ENCODE measurements at places on chromosomes 5 and 9.

DNA sequence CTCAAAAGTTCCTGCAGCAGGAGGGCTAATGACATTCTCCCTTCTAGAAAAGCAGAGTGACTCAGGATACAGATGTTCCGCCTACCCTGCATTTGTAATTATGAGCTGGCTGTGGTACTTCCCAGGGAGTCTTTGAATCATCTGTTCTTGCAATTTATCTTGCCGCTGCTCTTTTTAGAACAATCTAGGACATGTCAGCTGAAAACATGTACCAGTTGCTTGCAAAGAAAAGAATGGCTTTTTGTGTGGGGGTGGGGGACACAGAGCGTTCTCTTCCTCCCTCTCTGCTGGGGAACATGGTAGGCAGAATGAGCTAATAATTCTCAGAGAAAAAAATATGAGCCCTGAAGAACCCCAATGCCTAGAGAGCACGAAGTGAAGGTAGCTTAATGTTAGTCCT lies 51.7 kb upstream of the TUT7 start:
- DNase-seq: no peak

GRCh38 chr9:98108531-98109031 lies 10.4 kb downstream of the TRIM14 start:
- peak; percentile 83 for DNase-seq

- DNase-seq: no peak
These were observed 7.4 kb downstream of the RETREG1 start for GRCh38 chr5:16609412-16609811.

DNA sequence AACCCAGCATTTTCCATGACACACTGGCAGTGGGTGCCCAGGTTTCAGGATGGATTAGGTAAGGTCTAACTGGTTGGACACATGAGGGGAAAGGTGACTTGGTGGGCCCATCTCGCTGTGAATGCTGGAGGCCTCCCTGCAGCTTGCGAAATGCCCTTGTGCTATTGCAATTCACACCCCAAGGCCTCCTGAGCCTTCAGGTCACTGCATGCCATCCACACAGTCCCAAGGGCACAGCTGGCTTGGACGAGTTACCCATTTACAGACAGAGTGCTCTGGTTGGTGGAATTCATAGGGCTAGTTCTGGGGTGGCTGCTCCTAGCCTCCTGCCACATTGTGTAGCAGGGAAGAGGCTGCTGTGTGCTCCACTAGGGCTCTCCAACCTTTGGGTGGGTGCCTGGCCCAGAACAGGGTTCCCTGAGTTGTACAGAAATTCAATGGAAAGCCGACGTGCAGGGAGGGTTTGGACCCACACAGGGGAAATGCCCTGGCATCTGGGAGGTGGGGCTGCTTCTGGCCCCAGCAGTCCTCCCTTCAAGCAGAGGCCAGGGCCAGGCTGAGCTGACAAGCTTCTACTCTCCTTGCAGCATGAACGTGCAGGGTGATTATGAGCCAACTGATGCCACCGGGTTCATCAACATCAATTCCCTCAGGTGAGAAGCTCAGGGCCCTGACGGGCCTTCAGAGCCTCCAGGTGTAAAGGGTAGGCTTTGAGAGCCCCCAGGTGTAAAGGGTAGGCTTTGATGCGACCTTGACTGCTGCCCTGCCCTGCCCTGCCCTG lies 54.3 kb downstream of the ASS1 start:
- no peak for DNase-seq

DNA sequence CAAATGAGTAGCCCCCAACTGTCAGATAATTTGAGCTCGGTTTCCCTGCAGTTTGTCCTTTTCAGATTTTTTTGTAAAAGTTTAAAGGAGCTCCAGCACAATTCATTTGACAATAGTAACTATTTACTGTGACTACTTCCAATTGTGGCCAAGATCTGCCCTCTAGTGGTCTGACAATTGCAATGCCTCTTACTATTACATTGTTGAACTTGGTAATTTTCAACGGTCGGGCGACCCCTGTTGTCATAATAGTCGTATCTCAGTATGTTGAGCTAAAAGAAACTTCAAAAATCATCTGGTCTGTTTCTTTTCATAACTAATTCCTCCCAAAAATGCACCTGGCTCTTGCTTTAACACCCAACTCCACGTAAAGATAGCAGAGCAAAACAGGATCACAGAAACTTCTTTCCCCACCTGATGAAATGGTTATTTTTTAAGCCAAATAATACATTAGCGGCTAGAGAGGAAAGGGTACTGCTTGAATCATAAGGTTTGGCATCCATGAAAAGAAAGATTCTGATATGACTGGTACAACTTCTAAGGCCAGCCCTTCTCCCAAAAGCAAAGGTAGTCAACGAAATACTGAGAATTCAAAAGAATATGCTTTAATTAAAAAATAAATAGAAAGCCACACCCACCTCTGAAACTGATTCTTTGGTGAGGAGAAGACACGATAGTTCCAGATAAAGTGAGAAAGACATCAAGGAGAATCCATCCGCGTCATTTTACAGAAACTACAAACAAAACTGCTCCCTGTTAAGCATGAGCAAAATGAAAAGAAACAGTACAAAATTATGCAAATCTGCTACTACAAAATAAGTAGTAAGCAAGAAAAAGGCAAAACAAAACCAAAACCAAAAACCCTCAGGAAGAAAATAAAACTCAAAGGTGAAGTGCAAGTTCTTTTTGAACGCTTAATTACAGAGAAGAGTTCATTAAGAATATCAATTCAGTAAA lies 76.9 kb upstream of the HTR4 start:
- peak; percentile 88 for DNase-seq

DNA sequence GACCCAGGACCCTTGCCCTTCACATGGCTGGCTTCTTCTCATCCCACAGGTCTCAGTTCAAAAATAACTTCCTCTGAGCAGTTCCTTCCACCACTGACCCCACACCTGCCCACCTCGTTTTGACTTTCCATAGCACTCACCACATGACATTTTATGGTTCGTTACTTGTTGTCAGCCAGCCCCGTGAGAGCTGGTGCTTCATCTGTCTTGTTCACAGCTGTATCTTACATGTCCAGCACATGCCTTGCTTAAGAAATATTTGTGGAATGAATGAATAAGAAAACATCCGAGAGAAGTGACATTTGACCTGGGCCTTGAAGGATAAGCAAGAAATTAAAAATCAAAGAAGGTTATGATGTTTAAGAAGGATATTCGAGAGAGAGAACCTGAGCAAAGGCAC lies 193.9 kb downstream of the RFK start:
- DNase-seq: no peak

DNA sequence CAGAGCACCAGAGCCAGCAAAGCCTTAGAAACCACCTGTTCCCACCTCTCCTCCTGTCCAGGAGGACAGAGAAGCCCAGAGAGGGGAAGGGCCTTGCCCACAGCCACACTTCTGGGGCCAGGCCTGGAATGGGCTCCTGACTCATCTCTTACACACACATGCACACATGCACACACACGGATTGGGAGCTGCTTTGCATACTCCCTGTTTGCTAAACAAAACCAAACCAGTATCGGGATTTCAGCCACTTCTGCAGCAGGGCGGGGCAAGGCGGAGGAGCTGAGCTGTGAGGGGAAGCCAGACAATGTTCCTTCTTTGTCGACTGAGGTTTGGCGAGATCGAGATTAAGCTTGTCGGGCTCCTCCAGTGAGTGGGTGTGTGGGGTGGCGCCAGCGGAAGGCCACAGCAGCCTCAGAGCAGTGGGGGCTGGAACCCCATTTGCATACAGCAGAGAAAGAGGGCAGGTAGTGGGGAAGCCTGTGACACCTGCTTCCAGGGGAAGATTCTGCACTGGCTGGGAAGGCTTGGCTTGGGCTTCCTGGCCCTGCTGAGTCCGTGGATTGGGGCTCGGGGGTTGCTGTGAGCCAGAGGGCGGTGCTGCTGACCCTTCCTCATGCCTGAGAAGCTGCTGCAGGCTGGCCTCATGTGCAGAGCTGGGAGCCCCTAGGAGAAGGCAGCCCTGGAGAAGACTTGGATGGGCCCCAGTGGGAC lies 16.1 kb downstream of the GFI1B start:
- peak; percentile 32 for DNase-seq

DNA sequence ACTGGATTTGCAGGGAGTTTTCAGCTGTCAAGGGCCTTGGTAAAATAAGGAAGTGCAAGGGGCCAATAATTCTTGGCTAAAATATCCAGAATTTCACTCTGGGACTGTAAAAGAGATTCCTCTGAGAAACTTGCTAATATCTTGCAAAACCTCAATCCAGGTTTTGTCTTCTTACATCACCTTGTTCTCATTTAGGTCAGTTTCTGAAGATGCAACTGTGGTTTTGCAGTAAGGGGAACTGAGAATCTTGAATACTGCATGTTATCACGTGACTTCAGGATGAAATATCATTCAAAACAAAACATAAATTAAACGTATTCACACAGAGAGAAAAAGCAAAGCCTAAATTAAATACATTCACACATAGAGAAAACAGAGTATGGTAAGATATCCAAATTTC lies 35.0 kb upstream of the RIC1 start:
- DNase-seq: peak; percentile 89

GRCh38 chr9:137273611-137274320 lies 3.8 kb upstream of the TOR4A start:
- peak; percentile 53 for DNase-seq

DNA sequence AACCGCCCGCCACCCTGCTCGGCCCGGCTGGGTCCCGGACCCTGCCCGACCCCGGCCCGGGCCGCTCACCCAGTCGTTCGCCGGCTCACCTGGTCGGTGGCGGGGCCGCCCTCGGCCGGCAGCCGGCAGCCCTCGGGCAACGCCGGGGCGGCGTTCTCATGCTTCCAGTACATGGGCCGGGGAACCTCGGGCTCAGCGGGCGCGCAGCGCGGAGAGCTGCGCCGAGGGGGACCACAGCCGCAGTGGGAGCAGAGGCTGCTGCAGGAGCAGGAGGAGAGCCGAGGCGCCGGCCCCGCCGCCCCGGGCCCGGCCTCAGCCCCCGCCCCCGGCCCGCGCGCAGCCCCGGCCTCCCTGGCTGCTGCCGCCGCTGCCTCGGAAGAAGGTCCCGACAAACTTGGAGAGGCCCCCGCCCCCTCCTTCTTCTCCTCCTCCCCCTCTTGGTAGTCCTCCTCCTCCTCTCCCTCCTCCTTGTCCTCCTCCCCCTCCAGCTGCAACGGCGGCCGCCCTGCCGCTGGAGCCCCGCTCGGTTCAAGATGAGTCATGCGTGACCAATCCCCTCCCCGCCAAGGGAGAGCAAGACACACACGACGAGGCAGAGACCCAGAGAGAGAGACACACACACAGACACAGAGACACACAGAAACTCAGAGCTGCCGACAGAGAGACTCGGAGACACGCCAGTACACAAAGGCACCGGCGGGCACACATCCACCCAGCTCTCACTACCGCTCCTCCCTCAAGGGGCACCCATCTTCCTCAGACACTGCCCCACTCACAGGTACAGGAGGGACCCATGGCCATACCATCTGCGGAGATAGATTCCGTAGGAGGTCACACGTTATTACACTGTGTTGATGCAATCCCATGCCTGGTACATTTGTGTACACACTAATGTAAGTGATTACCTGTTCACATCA lies at the start of gene LHX6:
Gene LHX6 (minus strand): TSS at position 390 of the 917 bp plus-strand sequence. CDS start 217 bp downstream, at position 173.
- DNase-seq: no peak

DNA sequence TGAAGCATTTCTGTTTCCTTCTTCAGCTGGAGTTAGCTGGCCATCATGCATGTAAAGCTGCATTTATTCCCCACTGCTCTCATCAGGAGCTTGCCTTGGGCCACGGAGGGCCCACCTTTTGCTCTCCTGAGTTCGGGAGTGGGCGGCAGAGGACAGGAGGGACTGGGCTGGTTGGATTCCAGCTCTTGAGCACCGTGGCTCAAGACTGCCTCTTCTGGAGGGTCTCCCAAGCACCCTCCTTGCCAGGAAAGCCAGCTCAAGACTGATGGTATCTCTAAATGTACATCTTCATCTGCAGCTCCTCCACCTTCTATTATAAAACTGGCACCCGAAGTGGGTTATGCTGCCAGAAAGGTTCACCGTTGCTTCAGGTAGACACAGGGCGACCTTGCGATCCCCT lies 399.6 kb upstream of the IRX1 start:
- no peak for DNase-seq

DNA sequence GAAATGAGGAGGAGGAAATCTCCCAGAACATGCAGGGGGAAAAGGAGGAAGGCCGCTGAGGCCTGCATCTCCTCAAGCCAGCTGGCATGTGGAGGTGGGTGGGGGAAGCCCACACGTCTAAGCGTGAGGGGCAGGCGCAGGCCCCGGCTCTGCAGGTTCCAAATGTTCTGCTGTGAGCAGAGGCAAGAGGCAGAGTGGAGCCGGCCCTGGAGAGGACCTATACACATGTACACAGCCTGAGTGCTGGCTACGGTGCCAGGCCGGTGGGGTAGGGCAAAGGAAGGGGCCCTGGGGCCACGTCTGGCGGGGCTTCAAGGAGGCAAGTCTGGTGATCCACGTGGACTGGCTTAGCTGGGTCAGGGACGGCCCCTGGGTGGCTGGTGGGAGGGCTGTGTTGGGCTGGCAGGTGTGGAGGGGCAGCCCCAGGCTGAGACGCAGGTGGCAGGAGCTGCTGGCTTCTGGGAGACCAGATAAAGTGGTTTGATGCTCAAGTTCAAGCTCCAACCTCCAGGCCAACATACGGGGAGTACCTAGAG lies 26.4 kb downstream of the LPCAT1 start:
- DNase-seq: no peak

GRCh38 chr5:139262059-139262741 lies 31.3 kb upstream of the MATR3 start:
- no peak for DNase-seq

DNA sequence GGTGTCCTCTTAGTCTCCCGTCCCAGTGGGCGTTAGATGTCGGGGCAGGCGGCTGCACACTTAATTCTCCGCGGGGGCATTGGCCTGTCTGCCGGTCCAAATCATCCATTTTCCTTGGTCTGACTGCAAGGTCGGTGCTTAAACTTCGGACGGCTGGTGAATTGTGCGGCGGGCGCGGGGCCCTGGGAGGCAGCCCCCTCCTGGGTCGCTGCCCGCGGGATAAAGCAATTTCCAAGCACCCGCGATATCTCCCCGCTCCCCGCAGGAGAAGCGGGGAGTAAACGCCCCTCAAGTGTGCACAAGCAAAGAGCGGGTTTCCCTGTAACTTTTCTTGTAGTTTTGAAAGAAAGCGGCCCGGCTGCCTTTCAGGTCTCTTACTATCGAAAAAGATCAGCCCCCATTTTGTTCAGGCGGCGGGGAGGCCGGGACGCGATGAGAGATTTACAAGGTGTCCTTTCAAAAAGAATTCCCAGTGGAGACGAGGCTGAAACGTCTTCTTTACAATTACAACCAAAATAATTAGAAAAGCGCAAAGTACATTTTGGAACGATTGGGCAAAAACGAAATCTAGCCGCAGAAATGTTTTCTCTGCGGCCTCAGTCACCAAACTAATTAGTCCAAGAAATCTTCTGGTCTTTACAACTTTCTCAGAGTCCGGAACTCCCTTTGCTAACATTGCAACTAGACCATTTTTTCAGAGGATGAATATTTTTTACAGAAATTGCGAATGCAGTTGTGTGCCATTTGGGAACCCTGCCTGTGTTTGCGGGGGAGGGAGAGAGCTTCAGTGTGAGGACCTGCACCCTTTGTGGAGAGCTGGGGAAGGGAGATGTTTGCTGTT lies 1.8 kb downstream of the IRX1 start:
- DNase-seq: no peak

GRCh38 chr5:67118050-67118620 lies 78.5 kb downstream of the CD180 start:
- DNase-seq: no peak
